Pulmonary artery endothelial cell (primary cell): ENCODE measurements at places on chromosomes 7 and 10.
A peak's percentile ranks its signal among the peaks of the same experiment; 100 is the strongest.

DNA sequence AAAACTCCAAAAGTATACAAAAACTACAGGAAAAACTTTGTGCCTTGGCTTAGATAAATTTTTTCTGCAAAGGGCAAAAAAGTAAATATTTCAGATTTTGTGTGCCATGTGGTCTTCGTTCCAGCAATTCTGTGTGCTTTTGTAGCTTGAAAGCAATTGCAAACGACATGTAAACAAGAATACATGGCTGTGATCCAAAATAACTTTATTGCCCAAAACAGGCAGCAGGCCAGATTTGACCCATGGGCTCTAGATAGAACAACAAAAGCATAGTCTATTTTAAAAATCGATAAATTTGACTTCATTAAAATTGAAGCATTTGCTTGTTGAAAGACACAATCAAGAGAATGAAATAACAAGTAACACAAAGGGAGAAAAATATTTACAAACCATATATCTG, 336.6 kb downstream of the HPSE2 start:
- no peak for DNase-seq

DNA sequence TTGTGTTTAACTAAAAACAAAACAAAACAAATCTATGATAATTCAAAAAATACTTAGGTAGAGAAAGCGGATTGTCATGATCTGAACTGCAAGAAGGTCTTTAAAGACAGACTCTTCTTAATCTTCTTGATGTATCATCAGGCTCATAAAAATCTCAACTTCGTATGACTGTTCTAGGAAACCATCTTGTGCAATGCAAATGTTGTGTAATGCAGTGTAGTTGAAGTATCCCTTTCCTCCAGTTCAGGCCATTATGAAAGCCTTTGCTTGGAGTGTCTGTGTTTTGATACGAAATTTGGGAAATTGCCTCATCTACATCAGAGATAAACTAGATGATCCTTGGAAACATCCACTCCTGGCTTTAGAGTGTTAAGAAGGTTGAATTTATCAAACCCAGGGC, 30.9 kb downstream of the CDK1 start:
- no peak for DNase-seq

- DNase-seq: no peak
These were observed 379.2 kb upstream of the GHITM start for GRCh38 chr10:83760142-83760541.

GRCh38 chr10:104897696-104898095, 256.6 kb downstream of the SORCS3 start:
- no peak for DNase-seq

GRCh38 chr7:54995610-54996363, 23.0 kb upstream of the EGFR start:
- DNase-seq: peak; percentile 13
